ENCODE measurements at places on chromosomes 6 and 20.

DNA sequence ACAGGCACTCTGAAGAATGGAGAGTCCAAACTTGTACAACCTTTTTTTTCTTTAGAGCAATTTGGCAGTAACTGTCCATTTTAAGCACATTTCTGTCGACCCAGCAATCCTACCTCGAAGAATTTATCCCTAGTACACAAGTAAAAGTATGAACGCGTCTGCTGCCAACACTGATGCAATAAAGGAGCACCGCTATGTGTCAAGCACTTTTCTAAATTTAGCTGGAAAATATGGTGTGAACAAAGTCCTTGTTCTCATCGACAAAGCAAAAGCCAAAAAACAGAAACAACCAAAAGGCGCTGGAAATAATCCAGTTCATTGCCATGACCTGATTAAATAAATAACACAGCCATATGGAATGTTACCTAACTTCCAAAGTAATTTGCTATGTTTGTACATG is 1.1 kb downstream of the DPM1 start:
- DNase-seq: no peak

DNA sequence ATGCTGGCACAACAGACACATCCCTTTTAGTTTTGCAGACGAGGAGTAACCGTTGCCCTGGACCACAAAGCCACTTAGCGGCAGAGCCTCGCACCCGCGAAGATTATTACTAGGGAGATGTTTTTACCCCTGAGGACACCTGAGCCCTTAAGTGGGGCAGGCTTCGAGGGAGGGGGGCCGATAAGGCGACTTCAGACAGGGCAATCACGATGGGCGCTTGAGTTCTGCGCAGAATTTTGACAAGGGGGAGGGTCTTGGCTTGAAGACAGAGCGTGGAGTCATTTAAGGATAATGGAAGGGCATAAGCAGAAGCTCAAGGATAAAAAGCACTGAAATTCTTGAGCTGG is 650 bp upstream of the TTK start:
- peak; percentile 36 for DNase-seq

DNA sequence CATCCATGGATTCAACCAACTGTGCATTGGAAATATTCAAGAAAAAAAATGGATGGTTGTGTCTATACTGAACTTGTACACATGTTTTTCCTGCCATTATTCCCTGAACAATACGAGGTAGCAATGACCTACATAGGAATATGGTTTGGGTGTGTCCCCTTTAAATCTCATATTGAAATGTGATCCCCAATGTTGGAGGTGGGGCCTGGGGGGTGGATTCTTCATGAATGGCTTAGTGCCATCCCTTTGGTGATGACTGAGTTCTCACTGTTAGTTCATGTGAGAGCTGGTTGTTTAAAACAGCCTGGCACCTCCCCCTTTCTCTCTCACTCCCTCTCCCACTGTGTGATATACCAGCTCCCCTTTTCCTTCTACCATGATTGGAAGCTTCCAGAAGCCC is 139.8 kb upstream of the BACH2 start:
- DNase-seq: no peak

DNA sequence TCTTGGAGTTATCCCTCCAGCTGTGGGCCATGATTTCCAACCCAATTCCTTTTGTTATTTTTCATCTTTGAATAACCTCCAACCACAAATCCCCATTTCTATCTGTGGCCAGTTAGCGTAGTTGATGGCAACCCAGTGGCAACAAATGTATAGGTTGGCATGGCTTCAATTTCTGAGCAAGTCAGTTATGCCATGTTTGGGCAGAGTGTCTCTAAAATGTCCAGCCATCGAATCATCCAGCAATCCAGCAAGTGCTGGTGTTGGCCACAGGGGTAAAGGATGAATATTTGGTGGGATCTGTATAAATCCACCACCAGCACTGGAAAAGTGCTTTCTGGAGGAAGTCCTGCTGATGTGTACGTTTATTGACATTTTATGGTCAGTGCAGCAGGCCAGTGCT is 233.3 kb downstream of the MYLK4 start:
- no peak for DNase-seq

GRCh38 chr6:140857739-140858380 is 1274.9 kb upstream of the GJE1 start:
- no peak for DNase-seq

- DNase-seq: no peak
These were observed 25.7 kb downstream of the CFAP61 start for GRCh38 chr20:20078041-20078440.

- DNase-seq: no peak
These were observed 26.0 kb upstream of the PLAGL1 start for GRCh38 chr6:144033816-144034735.

GRCh38 chr20:63471981-63472831 is at the start of gene KCNQ2:
TSS of gene KCNQ2 (minus strand) at chr20:63472655. CDS start at chr20:63472463, 192 bp downstream.
- DNase-seq: no peak

Data from stimulated activated naive CD8-positive, alpha-beta T cell treated with anti-CD3 and anti-CD28 coated beads, Interleukin-15, amount 100 ng/mL, for 72 hours (primary cell).